ENCODE measurements at places on chromosomes 11 and 22.

- DNase-seq = peak; percentile 68
These were observed 133.5 kb downstream of the COMMD9 start for GRCh38 chr11:36155770-36156160.

GRCh38 chr11:124394408-124394807 is 4.4 kb downstream of the OR8B3 start:
- peak; percentile 31 for DNase-seq

GRCh38 chr22:49975543-49976389 is 15.2 kb downstream of the PIM3 start:
- DNase-seq = no peak

- DNase-seq = no peak
These were observed 7.6 kb downstream of the TMEM121B start for GRCh38 chr22:17113600-17113999.

DNA sequence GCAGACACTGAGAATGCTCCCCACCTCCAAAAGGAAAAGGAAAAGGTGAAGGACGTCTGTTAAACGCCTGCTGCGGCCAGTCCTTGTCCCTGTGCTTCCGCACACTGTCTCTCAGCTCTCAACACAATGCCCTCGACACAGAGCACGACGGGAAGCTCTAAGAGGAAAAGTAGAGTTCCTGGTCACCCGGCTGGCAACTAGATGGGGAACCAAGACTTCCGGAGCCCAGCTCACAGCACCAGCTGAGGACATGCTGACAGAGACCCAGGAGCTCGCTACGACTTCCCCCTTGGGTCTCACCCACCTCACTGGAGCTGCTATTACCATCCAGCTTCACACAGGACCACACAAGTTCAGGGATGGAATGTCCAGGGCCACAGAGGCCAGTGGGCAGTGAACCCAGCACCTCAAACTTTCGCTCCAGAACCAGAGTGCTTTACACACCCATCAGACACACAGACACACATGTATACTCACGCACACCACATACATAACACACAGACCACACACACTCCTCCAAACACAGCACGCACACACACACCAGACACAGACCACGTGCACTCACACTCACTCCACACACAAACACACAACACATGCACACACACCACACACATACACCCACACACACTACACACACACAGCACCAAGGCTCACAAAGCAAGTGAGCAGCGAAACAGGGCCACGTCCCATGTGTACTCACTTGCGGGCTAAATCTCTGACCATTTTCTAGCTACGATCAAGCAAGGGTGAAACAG is 9.6 kb downstream of the SULT4A1 start:
- no peak for DNase-seq

DNA sequence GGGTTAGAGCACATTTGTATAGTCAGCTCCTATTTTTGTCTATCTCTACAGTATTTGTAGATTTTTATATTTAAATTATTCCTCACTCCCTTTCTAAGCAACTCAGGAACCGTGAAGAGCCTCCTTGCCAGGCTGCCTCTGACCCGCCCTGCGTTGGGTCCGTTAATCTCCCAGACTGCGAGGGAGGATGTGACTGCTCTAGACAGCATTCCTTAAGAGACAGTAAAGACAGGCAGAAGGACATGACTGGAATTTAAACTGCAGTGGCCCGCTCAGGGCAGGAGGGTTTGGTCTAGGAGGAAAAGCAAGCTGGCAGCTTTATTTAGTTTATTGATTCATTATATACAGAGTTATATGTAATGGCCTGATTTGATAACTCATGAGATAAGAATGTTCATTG is 413.7 kb downstream of the TMEM135 start:
- DNase-seq = peak; percentile 23

DNA sequence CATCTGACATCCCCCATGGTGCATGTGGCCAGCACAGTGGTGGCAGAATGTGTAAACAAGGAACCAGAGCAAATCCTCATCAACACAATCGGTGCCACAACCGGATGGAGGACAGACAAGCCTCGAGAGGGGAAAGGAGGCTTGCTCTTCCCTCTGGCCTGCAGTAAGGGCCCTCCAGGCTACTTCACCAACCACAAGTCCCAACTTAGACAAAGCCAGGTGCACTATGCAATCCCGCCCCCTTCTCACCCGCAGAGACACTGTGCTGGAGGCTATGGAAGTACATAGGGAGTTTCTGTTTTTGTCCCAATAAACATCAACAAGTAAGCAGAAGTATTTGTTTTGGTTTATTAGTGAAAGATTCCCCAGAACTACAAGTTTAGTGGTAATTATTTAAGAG is 54.3 kb downstream of the SPATA19 start:
- DNase-seq = no peak

DNA sequence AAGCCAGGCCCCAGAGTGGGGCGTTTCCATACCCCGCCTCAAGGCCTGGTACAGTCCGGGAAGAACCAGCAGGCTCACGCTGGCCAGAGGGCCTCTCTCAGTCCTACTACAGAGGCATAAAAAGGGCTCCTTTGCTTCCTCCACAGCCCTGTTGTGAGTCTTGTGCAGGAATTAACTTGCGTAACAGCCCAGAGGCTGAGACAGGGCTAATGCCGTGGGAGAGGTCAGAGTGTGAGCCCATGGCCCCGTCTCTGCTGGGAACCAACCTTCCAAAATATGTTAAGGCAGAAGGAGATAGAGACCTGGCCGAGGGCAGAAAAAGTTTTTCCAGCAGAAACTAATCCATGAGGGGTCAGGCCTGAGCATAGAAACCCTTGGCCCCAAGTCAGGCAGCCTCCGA is 19.9 kb upstream of the TMEM184B start:
- DNase-seq = no peak

DNA sequence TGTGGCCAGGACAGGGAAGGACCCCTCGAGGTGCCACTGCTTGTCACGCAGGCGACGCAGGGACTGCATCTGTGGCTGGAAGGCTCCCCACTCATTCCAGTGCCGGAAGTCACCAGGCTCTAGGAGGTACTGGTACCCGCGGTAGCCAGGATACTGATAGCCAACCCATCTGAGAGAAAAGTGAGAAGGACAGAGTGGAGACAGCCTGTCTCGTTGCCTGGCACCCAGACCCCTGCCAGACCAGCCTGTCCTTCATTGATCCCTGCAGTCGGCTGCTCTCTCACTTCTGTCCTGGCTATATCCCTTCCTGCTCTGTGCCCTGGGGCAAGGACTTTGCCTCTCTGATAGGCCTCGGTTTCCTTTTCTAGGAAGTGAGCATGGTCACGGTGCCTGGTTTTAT is 9.6 kb upstream of the TPST2 start:
- no peak for DNase-seq

DNA sequence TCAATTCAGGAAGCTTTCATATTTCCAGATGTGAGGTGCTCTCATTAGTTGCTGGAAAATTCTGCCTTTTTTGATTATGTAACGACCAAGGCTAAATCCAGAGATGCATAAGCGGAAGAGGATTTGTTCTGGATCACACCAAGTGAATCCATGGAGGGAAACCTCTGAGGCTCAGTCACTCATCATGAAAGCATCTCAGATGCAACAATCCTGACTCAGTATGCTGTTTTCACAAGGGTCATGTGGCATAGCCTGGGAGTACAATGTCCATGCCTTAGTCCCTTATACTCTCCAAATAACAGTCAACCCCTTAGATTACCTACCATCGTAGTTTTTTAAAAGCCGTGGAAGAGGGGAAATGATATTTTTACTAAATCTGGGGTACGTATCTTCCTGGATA is 445.6 kb downstream of the NTM start:
- DNase-seq = peak; percentile 22

DNA sequence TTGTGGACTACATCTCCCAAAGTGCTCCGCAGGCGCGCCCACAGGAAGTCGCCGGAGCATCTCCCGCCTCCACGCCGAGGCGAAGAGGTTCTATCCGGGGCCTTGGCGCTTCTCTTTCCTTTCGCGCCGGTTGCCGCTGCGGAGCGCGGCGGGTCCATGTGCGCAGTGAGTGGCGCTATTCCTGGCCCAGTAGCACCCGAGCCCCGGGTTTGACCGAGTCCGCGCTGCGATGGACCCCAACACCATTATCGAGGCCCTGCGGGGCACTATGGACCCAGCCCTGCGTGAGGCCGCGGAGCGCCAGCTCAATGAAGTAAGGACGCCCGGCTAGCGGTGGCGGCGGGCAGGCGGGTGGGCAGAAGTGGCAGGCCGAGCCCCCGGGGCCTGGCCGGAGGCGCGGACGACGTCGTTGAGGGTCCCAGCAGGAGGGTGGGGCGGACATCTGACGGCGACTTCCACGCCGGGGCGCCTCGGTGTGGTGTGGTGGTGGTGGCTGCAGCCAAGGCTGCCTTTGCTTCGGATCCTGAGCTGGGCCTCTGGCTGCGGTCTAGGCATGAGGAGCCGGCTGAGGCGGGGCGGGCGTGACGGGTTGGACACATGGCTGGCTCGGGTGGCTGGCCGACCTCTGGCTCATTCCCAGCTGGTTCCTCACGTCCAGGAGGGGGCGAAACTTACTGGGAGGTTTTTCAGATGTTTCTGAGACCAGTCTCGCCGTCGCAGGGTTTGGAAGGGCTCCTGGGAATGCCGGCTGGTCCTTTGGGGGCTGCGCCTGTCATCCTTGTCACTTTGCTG is at the start of gene IPO7:
TSS of gene IPO7 (plus strand) at position 118 of the 792 bp plus-strand sequence. CDS start at position 230, 112 bp downstream.
- peak; percentile 93 for DNase-seq

- peak; percentile 69 for DNase-seq
These were observed 11.4 kb downstream of the ACO2 start for GRCh38 chr22:41480397-41480735.

DNA sequence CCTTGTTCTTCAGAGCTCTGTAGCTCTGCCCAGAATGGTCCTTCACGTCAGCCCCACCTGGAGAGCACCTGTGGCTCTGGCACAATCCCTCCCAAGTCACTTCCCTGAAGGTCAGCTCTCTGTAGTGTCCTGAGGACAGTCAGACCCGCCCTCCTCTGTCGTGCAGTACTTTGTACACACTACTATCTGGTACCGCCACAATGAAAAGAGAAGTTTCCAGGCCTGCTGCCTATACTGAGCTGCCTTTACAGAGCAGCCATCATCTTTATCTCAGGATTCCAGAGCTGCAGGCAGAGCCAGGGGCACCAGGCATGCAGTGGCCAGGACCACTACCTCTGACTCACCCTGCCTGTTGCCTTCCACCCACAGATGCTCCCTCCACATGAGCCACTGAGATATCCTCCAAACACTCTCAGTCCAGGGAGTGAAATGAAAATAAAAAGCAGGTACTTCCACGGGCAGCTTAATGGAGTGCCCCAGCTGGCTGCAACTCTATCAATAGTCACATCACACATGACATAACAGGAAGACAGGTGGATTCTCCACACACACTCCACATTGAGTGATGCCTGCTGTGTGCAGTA is 7.3 kb downstream of the PACSIN2 start:
- DNase-seq = peak; percentile 44

GRCh38 chr22:29265305-29265704 is 2.5 kb downstream of the RHBDD3 start:
- DNase-seq = no peak

- peak; percentile 39 for DNase-seq
These were observed 5.5 kb downstream of the PLET1 start for GRCh38 chr11:112255067-112255720.

DNA sequence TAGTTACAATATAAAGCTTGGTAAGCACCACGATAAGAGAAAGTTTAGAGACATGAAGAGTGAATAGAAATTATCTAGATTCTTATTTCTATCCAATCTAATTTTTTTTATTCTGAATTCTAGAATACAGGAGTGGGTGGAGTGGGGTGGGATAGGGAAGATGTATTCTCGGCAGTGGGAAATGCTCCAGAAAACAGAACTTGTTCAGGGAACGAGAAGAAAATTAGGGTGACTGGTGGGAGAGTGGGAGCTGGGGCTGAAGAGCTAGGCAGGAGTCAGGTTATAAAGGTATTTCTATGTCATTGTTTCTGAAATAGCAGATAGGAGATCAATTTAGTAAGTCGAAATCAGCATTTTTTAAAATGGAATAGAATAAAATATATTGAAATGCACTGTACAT is 53.2 kb upstream of the APOA1 start:
- no peak for DNase-seq

- no peak for DNase-seq
These were observed 26.6 kb upstream of the CABP7 start for GRCh38 chr22:29693161-29693560.

DNA sequence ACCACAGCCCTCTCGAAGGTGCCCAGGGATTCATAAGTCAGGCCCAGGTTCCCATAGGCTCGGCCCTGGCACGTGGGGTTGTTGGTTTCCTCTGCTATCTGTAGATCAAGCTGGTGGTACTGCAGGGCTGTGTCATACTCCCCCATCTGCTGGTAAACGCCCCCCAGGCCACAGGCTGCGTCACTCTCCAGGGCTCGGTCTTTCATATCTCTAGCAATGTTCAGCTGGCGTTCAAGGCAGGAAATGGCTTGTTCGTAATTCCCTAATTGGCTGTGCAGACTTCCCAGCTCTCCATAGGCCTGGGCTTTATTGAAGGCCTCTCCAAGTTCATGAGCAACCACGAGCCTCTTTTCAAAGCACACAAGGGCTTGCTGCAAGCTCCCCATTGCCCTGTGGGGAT is 186.4 kb upstream of the PITPNB start:
- DNase-seq = no peak

DNA sequence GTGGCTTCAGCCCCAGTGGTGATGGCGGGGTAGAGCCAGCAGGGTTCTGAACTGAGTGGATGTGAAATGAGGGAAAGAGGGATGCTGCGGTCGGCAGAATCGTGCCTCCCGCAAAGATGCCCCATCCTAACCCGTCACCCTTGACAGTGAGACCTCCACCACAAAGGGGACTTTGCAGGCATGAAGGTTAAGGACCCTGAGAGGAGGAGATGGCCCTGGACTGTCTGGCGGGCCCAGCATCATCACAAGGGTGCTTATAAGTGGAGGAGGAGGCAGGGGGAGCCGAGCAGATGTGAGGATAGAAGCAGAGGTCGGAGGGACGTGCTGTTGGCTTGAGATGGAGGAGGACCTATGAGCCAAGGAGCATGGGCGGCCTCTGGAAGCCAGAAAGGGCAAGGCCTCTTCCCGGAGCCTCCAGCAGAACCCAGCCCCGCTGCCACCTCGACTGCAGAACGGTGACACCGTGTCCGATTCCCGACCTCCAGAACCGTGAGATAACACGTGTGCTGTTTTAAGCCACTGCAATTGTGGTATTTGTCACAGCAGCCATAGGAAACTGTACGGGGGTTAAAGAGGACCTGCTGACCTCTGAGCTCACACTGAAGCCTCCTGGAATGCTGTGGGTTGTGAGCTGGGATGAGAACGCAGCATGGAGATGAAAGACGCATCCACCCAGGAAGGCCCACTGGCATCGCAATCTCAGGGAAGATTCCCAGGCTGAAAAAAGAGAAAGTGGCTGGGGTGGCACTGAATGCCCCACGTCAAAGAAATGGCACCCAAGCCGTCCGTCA is 10.9 kb downstream of the LINC01488 start:
- DNase-seq = no peak

- DNase-seq = no peak
These were observed 65.0 kb downstream of the CWF19L2 start for GRCh38 chr11:107392611-107393010.

GRCh38 chr11:15195454-15196200 is 80.9 kb downstream of the INSC start:
- DNase-seq = peak; percentile 31

DNA sequence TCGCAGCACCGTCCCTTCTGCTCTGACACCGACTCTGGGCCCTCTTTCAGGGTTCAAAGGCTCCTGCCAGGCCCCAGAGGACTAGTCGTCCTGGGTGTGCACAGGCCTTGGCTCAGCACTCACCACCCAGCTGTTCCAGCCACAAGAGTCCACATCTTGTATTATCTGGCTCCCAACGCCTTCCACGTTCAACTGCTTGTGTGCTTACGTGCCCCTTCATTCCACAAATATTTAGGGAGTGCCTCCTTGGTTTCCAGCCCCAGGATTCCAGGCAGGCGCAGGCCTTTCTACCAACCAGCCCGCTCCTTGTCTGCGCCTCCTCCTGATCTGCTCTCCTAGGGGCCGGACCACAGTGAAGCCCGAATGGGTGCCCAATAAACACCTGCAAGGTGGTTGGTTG is 70.9 kb downstream of the SCUBE1 start:
- peak; percentile 20 for DNase-seq

Measured in HCEC 1CT (cell line).